ENCODE measurements at places on chromosomes 2 and 18.

GRCh38 chr2:97834610-97835009 lies 121.2 kb downstream of the ZAP70 start:
- DNase-seq, result peak; percentile 29

GRCh38 chr2:88253375-88253774 lies 83.2 kb downstream of the THNSL2 start:
- DNase-seq, result no peak

- DNase-seq, result no peak
Measured at GRCh38 chr2:217937446-217937845, 65.3 kb downstream of the TNS1 start.

DNA sequence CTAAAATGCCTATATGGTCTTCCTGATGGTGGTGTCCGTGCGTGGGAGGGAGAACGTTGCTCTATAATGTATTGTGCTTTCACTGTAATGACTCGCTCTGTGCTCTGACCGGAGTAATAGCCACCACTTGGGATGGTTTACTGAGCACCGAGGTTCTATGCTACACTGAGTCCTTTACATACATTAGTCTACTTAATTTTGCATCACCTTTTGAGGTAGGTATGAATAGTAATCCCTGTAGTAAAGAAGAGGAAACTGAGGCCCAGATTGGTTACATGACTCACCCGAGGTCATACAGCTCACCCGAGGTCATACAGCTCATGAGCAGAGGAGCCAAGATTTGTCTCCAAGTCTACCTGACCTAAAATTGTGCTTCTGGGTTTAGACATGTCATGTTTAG lies 79.5 kb downstream of the ARMC9 start:
- DNase-seq, result no peak

GRCh38 chr18:60389314-60389713 lies 16.7 kb upstream of the MC4R start:
- DNase-seq, result no peak

DNA sequence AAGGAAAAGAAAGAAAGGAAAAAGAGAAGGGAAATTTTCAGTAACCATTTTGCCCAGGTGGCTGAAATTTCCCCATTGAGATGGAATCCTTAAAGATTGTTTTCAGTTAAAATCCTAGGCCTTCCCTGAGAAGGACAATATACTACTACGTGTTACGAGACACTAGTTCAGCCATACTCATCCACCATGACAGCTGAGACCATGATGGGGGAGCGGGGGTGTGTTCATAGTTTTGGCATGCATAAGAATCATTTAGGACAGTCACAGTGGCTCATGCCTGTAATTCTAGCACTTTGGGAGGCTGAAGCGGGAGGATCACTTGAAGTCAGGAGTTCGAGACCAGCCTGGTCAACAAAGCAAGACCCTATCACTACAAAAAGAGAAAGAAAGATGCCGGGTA lies 28.0 kb downstream of the PLA2R1 start:
- no peak for DNase-seq

DNA sequence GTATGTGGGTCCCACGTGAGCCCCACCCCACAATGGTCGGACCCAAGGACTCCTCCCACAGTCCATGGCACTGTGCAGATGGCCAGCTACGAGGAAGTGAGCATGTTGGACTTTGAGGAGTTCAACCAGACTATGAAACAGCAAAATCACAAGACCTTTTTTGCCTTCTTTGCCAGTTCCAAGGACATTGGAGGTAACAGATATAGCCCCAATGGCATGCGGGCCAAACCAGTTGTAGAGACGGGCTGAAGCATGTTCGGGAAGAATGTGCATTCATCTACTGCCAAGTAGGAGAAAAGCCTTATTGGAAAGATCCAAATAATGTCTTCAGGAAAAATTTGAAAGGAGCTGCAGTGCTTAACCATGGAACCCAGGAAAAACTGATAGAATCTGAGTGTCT lies 12.6 kb downstream of the DNER start:
- DNase-seq, result no peak

DNA sequence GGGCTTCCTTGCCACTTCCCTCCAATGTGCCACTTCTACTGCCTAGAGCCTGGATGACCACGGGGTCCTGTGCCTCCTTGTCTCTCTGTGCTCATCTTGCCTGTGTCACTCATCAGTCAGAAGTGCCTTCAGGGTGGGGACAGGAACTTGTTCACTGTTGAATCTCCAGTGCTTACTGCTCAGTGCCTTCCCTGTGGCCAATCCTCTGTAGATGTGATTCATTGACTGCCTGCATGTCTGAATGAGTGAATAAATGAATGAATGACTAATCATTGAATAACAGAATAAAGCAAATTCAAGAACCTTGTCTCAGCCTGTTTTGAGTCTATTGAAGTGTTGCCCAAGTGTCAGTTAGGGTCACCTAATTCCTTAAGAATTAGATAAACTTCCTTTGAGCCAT lies 42.3 kb upstream of the FAM136A start:
- DNase-seq, result no peak

DNA sequence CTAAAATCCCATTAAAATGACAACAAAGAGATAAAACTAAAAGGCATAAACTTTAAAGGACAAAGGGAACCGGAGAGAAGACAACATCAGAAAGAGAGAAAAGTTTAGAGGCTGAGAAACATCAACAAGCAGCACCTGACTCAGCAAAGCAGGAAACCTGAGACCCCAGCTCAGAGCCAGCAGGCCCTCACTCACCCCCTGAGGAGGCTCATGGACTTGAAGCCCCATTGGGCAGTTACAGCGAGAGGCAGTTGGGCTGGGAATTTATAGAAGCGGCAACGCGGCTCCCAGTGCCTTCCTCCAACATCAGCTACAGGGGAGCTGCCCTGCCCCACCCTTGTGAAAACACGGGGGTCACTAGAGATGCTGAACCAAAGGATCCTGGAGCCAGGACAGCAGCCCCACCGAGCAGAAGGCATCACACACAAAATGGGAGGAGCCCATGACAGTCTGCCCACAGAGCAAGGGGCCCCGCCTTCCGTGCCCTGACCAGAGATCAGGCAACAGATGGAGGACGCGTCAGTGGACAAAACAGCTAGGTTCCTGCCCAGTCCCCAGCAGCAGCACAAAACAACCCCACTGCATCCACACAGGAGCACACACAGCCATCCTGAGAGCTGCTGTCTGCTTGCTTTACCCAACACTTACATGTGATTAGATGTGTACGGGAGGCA lies 52.7 kb downstream of the CMPK2 start:
- DNase-seq, result no peak

- no peak for DNase-seq
Measured at GRCh38 chr2:3348767-3349166, 28.9 kb downstream of the EIPR1 start.

DNA sequence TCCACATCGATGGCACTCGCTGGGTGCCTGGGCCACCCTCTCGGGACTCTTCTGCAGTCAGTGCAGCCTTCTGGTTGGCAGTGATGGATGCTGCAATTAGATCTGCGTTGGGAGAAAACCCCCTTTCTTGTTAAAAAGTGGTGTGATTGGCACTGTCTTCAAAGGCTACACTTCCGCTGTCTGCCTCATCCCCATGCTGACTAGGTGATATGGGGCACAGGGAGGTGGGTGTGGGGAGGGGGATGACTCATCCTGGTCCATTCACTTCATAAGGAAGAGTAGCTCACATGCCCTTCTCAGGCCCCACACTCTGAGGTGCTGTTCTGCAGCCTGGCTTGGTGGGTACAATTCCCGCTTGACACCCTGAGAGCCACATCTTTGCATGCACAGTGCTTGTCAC lies 77.4 kb downstream of the THNSL2 start:
- no peak for DNase-seq

- DNase-seq, result no peak
Measured at GRCh38 chr2:10006236-10007161, 36.9 kb upstream of the KLF11 start.

GRCh38 chr18:12907258-12907925 lies 23.4 kb upstream of the PTPN2 start:
- DNase-seq, result peak; percentile 59

DNA sequence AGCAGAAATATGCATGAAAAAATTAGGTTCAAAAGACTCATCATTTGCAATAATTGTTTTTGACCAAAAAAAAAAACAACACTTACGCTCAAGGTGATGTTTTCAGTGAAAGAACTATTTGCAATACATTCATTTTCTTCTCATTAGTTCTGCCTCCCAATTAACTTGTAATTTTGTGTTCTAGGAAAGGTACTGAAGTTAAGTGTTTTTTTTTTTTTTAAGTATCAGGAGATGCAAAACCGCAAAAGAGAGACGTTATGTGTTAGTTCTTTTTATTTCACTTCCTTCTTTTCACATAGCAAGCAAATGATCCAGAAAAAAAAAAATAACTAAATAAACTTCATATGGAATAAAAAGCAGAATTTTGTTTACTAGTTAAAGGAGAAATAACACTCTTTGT lies 735.2 kb upstream of the GCFC2 start:
- DNase-seq, result no peak

DNA sequence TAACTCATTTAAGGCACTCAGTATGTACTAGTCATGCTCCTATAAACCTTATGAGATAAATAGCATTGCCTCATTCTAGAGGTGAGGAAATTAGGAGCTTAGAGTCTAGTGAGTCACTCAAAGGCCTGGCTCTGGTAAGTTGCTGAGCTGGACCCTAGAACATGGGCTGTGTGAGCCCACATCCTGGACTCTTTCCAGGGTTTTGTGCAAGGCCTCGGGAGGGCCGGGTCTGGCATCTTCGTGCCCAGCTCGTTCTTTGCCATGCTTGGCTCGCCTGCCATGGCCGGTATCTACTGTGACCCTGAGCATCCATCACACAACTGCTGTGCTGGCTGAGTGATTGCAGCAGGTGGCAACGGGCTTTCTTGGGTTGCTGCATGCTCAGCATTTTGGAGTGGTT lies 168.0 kb downstream of the LPIN1 start:
- DNase-seq, result peak; percentile 34

- no peak for DNase-seq
Measured at GRCh38 chr2:164947281-164947680, 8.0 kb downstream of the SLC38A11 start.

- no peak for DNase-seq
Measured at GRCh38 chr2:160753960-160754359, 260.4 kb upstream of the RBMS1 start.

GRCh38 chr2:10867692-10868420 lies 43.9 kb upstream of the KCNF1 start:
- DNase-seq, result no peak

GRCh38 chr18:75475228-75475627 lies 47.7 kb upstream of the SMIM21 start:
- DNase-seq, result peak; percentile 91
